NCI-H510A (cell line): ENCODE measurements at places on chromosomes 11 and 22.

DNA sequence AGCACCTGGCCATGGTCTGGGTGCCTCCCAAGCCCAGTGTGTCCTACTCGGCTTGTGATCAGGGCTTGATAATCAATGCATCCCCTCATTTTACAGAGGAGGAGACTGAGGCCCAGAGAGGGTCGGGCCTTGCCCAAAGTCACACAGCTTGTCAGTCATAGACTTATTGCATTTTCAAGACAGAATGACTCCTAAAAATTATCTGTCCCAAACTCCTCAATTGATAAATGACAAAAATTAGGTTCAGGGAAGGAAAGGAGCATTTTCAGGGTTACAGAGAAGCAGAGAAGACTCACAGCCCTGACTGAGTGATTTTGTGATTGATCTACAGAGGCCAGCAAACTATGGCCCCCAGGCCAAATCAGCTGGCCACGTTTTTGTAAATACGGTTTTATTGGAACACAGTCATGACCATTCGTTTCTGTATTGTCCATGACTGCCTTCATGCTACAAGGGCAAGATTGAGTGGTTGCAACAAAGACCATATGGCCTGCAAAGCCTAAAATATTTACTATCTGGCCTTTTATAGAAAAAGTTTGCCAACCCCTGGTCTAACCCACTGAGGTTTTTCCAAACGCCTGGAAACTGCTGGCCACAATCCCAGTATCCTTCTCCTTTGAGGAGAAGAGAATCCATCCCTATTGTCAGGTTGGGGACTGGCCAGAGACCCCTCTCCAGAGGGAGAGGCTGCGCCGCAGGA, 35.1 kb upstream of the NAV2 start:
- no peak for DNase-seq

DNA sequence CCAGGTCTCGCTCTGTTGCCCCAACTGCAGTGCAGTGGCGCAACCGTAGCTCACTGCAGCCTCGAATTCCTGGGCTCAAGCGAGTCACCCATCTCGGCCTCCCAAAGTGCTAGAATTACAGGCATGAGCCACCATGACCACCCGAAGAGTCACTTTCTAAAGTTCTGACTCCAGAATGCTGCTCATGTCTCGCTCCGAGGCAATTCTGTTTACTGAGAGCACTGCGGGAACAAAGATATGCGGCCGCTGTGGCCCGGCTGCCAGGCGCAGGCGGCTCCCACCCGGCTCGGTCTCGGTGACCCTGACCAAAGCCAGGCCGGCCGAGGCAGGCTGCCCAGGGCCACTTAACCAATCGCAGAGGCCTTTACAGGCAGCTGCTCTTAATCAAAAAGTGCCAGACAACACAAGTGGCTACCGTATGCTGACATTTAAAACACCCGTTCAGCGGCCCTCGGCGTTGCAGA, 78.7 kb downstream of the PHF21B start:
- no peak for DNase-seq

DNA sequence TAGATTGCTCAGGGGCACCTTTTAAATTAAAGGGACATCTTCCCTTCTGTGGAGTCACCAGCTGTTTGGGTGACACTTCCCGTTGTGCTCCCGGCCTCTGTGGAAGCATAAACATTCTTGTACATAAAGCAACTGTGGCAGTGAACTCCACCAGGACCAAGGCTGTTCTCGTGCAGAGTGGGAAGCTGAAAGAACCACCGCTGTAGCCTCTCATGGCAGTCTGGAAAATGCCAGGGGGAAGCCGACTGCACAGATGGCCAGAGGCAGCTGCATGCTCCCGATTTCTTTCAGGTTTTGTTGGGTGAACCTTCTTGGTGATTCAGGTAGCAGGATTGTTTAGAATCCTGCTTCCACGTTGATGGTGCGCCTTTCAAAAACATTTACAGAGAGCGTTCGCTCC, 10.3 kb downstream of the UBASH3B start:
- no peak for DNase-seq

GRCh38 chr22:49152127-49152938, 675.3 kb downstream of the BRD1 start:
- DNase-seq: no peak

DNA sequence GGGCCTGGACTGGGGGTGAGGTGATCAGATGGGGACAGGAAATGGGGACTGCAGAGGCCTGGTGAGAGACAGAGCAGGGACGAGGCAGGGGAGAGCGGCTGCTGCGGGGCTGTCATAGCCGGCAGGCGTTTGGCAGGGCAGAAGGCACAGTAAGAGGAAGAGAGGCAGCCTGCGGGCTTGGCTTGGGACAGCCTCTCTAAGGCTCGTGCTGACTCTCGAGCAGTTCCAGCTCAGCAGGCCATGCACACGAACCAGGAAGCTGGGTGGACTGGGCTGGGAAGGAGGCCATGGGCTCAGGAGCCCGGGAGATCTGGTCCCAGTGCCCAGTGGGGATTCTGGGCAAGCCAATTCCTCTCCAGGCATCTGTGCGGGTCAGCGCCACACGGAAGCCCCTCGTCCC, 19.6 kb upstream of the EIF3D start:
- DNase-seq: no peak

- DNase-seq: no peak
Measured at GRCh38 chr11:118314988-118315411, 10.5 kb downstream of the CD3E start.

DNA sequence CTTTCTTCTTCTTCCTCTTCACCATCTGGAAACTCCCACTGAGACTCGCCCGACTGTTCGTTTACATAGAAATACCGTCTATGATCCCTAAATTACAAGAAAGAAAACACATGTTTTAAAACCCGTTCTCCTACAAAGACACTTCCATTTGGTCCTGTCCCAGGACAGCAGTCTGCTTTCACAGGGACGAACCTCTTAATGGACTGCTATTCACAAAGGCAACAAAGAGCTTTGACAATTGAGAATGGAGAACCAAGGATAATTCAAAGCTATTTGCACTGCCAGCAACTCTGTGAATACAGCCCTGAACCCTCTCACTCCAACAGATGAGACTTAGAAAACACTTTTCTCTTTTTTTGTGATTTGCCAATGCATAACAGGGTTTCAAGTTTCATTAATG, 16.3 kb upstream of the AGBL2 start:
- DNase-seq: no peak

DNA sequence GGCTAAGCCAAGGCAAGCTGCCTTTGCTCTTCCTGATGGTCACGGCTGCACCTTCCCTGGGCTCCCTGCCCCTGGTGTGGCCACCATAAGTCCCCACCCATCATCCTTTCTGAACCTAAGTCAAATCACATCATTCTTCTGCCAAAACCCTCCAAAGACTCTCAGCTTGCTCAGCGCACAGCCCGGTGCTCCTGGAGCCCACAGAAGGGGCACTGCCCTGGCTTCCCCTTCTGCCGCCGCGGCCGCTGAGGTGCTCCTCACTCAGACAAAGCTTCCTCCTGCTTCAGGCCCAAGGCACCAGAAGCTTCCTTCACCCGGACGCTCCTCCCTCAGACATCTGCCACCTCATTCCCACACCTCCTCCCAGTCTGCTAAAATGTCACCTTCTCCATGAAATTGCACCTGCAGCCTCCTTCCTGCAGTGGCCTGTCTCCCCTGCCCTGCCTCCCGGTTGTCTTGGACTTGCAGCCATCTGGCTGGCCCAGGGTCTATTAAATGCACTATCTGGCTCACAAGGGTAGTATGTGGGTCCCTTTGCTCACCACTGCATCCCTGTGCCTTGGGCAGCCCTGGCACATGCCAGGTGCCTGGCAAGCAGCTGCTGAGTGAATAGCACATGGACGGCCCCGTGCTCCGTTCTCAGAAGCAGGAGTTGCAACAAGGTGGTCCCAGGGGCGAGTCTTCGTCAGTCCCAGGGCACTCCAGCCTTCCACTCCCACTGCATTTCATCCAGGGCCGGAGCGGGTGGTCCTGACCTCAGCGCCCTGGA, 108.2 kb downstream of the WNT7B start:
- no peak for DNase-seq

DNA sequence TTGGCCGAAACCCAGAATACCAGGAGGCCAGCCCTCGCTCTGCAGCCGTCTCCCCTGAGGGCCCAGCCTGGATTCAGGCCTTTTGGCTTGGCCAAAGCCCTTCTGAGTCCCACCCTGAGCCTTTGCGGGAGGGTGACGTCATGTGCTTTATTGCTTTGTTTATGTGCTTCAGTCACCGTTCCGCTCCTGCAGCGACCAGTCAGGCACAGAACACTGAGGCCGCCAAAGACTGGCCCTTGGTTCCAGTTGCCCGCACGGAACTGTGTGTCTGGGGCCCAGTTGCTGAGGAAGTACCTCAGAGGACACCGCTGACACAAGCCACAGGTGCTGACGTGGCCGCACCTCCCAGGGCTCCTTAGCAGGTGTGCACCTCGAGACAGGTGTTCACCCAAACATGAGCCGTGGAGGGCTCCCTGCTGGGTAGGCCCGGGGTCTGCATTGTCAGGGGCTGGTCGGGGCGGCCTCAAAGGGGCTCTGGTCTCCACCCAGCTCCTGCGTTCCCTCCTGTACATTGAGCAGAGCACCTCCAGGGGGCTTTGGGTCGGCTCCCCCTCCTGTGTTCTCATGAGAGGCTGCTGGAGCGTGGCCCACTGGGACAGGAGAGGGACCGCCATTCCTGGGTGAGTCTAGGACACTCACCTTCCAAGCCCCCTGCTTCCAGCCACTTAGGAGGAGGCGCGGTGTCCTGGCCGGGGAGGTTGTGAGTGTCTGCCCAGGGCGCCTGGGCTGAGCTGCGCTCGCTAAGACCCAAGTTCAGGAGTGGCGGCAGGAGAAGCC, 376.8 kb downstream of the TBC1D22A start:
- DNase-seq: peak; percentile 51

- DNase-seq: peak; percentile 42
Measured at GRCh38 chr11:36000616-36001190, 56.8 kb downstream of the LDLRAD3 start.

- no peak for DNase-seq
Measured at GRCh38 chr11:131923309-131923708, 552.9 kb downstream of the NTM start.

DNA sequence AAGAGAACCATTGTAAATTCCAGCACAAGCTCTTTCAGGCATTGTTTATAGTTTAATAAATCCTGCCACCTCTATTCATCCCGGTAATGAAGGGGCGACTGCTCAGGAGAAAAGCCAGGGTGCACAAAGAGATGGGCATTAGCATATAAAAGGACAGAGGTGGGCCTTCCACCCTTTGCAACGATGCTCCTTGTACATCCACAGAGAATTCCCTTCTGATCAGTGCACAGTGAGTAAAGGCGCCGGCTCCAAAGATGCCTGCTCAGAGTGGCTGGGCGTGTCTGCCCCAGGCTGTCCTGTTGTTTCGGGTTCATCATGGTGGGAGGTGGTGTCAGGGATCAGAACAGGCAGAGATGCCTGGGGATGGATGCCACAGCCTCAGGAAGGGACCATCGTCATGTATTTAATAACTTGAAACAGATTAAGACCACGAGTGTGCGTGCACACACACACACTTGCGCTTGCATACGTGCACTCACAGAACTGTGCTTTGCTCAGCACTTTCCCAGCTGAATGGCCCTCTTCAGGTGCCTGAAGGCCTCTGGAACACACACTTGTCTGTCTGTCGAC, 305.0 kb downstream of the TBC1D22A start:
- no peak for DNase-seq
